ENCODE measurements at places on chromosomes 13 and 19. TPM values are rescaled to one million over a fixed set of nuclear protein-coding genes. Genes with fewer than 3 reads are reported as not detected.
A peak's percentile ranks its signal among the peaks of the same experiment; 100 is the strongest.

Gene POU4F1
- total RNA-seq, result not detected

Gene SOX1
- total RNA-seq, result not detected

Gene CNN2
- 69.8 TPM for total RNA-seq

DNA sequence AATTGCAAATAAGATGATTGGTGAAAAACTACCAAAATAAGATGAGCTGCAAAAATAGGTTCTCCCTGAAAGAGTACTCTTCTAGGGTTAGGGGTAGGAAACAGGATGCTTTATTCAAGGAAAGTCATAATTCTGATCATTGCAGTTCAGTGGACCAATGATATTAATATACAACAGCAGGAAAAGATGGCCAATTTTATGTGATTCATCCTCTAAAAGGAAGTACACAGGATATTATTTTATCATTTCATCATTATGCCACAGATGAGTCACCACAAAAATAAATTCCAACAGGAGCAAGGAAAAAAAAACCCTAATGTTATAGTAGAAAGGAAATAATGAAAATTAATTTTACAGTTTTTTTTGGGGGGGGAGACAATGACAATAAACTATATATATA is 205.0 kb downstream of the NALCN start:
- DNase-seq, result no peak

DNA sequence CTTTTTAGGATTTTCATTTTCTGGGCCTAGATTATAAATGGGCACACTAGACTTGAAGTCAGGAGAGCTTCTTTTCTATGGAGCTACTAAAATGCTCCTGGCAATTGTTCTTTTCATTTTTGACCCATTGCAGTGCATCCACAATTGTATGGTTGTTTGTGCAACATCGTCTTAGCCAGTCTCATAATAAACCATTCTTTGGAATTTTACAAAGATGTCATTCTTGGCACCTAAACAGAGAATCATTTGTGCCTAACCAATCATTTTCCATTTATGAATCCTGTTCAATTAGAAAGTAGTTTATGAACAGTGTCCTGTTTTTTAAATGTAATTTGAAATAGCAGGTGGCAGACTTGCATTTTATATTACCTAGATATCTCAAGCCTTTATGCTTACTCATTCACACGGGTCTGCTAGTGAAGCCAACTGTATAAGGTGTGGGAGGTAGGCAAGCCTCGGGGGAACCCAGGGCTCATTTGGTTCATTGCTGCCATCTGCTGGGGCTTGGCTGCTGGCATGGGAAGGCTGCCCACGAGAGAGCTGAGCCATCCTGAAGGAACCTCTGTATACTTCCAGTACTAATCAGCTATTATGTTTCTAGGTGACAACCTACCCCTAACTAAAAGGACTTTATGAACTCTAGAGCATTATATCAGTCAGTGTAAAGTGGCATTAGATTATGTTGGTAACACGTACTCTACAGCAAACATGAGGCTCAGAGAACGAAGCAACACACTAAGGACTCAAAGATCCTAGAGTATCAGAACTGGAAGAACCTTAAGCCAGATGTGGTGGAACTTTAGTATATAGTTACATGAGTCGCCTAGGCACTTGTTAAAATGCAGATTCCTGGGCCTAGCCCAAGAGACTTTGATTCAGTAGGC is 60.0 kb downstream of the TPT1 start:
- DNase-seq, result peak; percentile 67

- DNase-seq, result no peak
Observed at GRCh38 chr19:16290692-16291091, 33.9 kb upstream of the KLF2 start.

GRCh38 chr19:19485161-19485997 is 30.0 kb downstream of the TSSK6 start:
- no peak for DNase-seq

DNA sequence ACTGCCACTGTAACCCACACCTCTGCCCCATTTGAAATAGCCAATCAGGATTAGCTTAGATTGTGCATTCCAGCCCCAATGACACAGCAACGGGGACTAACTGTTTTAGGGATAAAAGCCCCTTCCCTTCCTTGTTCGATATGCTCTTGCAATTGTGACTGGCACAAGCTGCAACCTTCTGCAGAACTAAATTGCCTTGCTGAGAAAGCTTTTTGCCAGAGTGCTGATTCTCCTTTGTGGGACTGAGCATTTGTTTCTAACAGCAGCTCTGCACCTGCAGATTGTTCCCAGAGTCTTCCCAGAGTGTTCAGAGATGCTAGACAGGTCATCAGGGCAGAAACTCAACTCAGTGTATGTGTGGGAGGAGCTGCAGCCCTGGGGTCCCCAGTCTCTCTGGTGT is 115.8 kb downstream of the ZNF675 start:
- no peak for DNase-seq

- DNase-seq, result no peak
Observed at GRCh38 chr19:47411101-47411500, 8.2 kb downstream of the MEIS3 start.

DNA sequence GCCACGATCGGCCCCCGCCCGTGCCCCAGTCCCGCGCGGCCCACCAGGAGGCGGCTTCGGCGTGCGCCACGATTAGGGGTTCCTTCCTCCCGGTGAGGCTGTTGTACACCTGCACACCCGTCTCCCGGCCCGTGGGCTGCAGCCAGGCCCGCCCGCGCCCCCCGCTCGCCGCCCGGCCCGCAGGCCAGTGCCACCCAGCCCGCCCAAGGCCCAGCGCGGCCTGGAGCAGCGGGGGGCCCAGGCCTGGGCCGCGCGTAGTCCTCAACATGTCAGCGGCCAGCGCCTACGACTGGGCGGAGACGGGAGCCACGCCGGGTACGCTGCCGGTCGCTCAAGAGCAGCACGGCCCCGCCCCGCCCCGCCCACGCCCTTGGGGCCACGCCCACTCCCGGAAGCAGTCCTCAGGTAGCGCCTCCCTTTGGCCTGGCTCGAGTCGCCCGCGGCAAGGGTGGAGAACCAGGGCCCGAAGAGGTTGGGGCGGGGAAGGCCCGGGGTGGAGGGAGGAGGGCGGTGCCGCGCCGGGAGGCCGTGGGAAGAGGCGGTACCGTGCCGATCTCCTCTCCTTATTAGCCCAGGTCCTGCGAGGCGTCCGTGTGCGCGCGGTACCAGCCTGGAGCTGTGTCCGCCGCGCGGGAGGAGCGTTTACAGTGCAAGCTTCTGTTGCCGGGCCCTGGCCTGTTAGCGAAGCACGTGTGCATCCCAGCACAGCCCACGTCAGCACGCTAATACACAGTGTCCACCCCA is at the start of gene CARS2:
CARS2 (minus strand) TSS at position 291 of the 744 bp plus-strand sequence; CDS start at position 268, 23 bp downstream.
- DNase-seq, result peak; percentile 97

DNA sequence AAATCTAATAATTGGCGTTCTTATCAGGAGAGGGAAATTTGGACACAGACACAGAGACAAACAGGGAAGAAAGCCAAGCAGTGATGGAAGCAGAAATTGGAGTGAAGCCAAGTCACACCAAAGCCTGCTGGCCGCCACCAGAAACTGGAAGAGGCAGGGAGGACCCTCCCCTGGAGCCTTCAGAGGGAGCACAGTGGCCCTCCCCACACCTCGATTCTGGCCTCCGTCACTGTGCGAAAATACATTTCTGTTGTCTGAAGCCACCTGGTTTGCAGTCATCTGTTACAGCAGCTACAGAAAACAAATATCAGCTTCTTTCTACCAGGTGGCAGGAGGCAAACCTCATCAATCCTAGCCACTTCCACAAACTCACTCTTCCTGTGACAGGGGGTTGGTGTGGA is 8.3 kb upstream of the TLE6 start:
- DNase-seq, result peak; percentile 73

- DNase-seq, result no peak
Observed at GRCh38 chr13:35448465-35448864, 28.0 kb downstream of the MAB21L1 start.

DNA sequence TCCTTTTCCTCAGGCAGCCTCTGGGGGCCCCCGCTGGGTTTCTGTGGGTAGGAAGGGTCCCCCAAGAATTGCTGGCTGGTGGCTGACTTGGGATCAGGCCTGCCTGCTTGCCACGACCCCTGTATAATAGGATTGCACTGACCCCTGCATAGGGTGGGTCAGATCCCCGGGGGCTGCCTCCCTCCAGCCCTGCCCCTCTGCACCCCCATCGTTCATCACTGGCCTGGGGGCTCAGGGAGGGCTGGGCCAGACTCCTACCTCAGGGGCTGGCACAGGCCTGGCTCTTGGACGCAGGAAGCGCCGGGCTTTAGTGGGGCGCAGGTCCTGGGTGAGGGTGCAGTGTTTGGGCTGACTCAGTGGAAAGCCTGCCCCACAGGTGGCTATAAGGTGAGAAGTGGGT is 10.6 kb downstream of the NDUFB7 start:
- no peak for DNase-seq

DNA sequence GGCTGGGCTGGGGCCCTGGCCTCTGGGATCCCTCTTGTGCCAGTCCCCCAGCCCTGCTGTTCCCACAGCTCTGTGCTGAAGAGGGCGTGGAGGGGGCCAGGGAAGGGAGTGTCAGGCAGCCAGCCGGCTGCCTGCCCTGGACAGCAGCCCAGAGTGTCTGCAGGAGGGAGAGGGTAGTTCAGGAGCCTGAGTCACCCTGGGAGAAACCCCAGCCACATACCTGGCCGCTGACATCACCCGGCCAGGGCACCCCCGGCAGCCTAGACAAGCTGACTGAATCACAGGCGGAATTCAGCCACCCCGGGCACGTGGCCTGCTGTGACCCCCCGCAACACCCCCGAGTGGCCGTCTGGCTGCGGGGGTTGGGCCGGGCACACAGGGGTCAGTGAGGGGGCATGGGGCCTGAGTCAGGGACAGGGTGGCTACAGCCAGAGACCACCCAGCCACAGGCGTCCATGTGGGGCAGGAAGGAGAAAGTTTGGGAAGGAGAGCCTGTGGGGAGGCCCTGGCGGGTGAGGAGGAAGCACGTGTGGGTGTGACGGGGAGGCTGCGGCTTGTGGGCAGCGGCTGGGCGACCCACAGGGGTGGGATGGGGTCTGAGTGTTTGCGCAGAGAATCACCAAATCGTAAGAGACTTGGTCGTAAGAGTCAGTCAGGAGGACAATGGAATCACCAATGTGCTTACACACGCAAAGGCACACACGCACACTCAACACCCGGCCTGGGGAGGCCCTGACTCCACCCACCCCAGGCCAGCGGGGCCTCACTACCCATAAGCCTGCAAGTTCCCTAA is 11.9 kb upstream of the FOSB start:
- DNase-seq, result peak; percentile 89

GRCh38 chr13:50593207-50593606 is 250.3 kb downstream of the DLEU7 start:
- DNase-seq, result no peak

GRCh38 chr19:54455786-54456422 is 6.9 kb downstream of the LENG8 start:
- DNase-seq, result no peak

GRCh38 chr13:71115301-71115700 is 751.7 kb downstream of the DACH1 start:
- DNase-seq, result no peak

- peak; percentile 81 for DNase-seq
Observed at GRCh38 chr19:2624537-2625091, 77.9 kb downstream of the GNG7 start.
